Immature natural killer cell (primary cell): ENCODE measurements at places on chromosomes 3 and 15. TPM values are rescaled to one million over a fixed set of nuclear protein-coding genes. Genes with fewer than 3 reads are reported as not detected.

- H3K4me3 ChIP-seq = no peak overlapping the region
- no peak for DNase-seq
- H3K27me3 ChIP-seq = peaks cover 4% of the 10 kb centered on the region
- peaks cover 28% of the 10 kb centered on the region for H3K36me3 ChIP-seq
- no peak overlapping the region for H3K27ac ChIP-seq
- H3K4me1 ChIP-seq = peaks cover 18% of the 10 kb centered on the region
Observed at GRCh38 chr15:79918278-79918677, 21.5 kb upstream of the MTHFS start.

DNA sequence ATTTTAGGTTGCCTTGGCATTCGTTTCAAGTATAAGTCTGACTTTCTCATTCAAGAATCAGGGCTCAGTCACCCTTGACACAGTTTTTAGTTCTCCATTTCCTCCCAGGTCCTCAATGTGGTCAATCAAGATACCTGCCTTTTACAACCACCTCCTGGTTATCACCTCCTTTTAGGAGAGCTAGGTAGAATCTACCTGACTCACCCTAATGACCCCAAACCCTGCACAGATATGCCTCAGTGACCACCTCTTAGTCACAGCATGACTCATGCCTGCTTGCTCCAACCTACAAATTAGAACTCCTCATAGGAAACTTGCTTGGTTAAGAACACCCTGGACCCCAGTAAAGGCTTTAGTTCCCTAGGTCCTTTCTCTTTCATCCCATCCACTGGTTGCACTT, 22.5 kb downstream of the DMXL2 start:
- no peak for DNase-seq
- no peak overlapping the region for H3K27ac ChIP-seq
- H3K36me3 ChIP-seq = no peaks in the 10 kb centered on the region
- peaks cover 4% of the 10 kb centered on the region for H3K27me3 ChIP-seq
- no peak overlapping the region for H3K4me3 ChIP-seq

DNA sequence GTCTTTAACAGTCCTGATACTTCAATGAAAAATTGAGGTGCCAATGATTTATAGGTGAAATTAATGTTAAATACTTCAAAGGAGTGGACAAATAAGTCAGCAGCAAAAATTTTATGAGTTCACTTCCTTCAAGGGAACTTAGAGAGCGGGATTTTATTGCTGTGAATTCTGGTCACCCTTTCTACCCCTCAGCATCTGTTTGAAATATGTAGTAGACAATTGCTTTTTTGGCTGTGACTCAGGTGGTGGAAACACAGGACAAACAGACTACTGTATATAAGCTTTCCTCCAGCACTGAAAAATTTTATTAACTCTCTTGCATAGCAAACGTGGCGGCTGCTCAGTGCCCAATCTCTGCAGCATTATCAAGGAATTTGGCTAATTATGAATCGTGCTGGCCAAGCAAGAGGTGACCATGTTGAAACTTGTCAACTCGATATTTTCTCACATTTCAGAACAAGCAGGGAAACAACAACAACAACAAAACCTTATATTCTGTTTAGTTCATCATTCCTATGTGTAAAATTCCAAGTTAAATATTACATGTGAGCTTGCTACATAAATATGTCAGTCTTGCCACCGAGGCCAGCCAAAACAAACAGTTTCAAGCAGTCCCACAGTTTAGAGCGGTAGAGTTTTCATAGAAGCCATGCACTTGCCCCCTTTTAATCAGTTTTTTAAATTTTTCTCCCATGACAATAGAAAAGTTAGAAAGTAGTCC, 420.2 kb downstream of the FOXP1 start:
- H3K4me1 ChIP-seq = no peaks in the 10 kb centered on the region
- no peak overlapping the region for H3K27ac ChIP-seq
- DNase-seq = no peak
- no peak overlapping the region for H3K4me3 ChIP-seq

DNA sequence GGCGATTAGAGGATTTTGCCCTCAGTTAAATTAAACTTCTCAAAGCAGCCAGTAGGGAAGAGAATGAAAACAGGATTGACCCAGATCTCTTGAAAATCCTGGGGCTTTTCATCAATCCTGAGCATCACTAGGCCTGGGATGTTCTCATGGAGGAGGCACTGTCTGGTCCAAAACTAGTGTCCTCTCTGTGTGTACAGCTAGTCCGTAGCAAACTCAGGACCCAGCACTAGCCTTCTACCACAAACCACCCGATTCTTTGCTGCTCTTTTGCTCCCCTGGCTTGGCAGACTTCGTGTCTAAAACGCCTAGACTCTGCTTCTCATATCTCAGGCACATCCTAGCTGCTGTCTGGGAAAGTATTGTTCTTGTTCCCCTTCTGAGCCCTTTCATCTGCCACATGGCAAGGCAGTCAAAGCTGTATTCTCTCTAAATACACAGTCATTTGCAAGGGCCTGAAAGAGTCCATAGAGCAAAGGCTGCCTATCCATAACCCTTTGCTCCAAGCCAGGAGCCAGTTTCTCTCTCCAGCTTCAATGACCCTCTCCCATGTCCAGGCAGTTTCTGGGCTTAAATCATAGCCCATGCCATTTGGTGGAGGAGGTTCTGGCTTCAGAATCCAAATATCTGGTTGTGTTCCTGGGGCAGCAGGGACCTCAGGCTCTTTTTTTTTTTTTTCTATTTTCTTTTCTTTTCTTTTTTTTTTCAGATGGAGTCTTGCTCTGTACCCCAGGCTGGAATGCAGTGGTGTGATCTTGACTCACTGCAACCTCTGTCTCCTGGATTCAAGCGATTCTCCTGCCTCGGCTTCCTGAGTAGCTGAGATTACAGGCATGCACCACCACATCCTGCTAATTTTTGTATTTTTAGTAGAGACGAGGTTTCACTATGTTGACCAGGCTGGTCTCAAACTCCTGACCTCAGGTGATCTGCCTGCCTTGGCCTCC, 52.4 kb downstream of the CDC25A start:
- H3K4me1 ChIP-seq = no peaks in the 10 kb centered on the region
- H3K4me3 ChIP-seq = no peak overlapping the region
- no peaks in the 10 kb centered on the region for H3K27me3 ChIP-seq
- DNase-seq = no peak
- peak overlapping the region; percentile 6 for H3K27ac ChIP-seq
- no peaks in the 10 kb centered on the region for H3K36me3 ChIP-seq

- peaks cover 89% of the 10 kb centered on the region for H3K4me1 ChIP-seq
- no peaks in the 10 kb centered on the region for H3K27me3 ChIP-seq
- H3K36me3 ChIP-seq = peaks cover 4% of the 10 kb centered on the region
- H3K4me3 ChIP-seq = peak overlapping the region; percentile 46
Observed at GRCh38 chr3:20064796-20065564, 24.7 kb downstream of the KAT2B start.

DNA sequence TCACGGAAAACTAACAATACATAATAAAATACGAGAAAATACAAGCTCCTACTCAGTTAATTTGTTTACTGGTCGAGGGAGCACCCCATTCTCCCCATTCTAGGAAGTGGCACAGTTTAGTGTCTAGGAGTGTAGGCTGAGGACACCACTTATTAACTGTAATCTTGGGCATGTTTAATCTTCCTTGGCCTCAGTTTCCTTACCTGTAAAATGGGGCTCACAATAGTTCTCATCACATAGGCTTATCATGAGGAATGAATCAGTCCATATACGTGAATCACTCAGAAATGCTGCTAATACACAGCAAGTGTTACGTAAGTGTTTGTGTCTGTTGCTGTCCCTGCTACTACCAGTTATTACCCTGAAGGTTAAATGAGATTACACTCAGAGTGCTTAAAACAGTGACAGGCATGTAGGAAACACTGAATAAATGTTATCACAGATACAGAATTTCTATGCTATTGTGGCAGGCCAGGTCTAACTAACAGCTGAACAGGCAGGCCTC, 210.2 kb downstream of the OSBPL10 start:
- H3K36me3 ChIP-seq = no peaks in the 10 kb centered on the region
- H3K4me3 ChIP-seq = no peak overlapping the region
- DNase-seq = no peak
- H3K27me3 ChIP-seq = peaks cover 6% of the 10 kb centered on the region

DNA sequence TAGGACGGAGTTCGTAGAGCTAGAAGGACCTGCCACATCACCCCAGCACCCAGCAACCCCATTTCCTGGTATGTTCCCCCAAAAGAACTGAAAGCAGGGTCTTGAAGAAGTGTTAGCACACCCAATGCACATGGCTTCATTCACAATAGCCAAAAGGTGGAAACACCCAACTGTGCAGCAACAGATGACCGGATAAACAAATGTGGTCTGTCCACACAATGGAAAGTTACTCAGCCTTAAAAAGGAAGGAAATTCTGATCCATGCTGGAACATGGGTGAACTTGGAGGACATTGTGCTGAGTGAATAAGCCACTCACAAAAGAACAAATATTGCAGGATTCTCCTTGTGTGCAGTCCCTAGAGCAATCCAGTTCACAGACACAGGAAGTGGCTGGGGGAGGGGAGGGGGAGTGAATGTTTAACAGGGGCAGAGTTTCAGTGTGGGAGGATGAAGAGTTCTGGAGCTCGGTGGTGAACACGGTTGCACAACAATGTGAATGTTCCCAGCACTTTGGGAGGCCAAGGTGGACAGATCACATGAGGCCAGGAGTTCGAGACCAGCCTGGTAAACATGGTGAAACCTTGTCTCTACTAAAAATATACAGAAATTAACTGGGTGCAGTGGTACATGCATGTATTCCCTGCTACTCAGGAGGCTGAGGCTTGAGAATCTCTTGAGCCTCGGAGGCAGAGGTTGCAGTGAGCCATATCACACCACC, 157.5 kb downstream of the NUP210 start:
- no peak overlapping the region for H3K27ac ChIP-seq
- H3K4me3 ChIP-seq = peak overlapping the region; percentile 51
- H3K27me3 ChIP-seq = peaks cover 3% of the 10 kb centered on the region
- H3K36me3 ChIP-seq = no peaks in the 10 kb centered on the region
- DNase-seq = no peak
- H3K4me1 ChIP-seq = peaks cover 9% of the 10 kb centered on the region

DNA sequence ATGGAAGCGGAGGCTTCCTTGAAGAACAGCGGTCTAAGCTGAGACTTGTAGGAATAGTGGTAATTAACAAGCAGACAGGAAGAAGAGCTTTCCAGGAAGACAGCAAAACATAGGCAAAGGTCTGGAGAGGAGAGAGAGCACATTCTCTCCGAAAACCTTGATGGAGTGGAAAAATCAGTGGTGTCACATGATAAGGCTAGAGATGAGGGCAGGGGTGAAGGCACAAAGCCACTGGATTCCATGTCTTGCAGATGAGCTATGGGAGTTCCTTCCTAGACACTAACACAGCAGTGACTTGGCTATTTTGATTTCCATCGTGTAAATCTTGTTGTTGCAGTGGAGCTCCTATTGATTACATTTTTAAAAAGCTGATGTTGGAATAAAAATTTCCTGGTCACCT, 132.0 kb downstream of the MCTP2 start:
- peaks cover 6% of the 10 kb centered on the region for H3K36me3 ChIP-seq
- H3K4me1 ChIP-seq = peaks cover 79% of the 10 kb centered on the region
- H3K27me3 ChIP-seq = no peaks in the 10 kb centered on the region
- DNase-seq = no peak

DNA sequence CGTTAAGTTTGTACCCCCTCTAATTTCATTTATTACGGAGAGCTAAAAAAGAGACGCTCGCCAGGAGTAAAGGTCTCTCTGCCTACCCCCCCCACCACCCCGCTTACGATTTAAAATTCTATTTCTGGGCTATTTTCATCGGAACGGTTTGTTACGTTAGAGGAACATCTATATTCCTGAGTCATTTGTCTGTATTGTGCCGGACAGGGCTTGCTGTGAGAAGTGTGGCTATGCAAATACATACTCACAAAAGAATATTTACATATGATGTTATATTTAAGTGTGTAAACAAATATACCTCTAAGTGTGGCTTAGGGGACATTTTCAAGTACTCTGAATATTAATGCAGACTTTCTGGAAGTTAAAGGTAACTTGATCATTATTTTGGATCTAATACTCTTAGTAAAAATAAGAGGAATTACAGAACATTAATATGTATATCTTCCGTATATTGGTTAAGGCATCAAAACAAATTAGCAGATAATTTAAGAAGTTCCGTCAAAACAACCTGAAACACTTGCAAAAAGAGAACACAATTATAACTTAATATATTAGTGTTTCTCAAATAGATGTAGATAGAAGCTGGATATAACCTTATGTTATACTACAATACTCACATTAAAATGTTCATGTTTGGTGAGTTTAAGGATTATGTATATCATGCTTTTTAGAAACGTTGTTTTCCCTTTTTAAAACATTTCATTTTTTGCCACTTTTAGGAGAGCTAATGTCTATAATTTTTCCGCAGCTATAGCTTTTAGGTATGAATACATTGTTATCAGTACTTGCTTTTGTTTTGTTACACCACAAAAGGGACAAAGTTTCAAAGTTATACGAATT, 1.6 kb upstream of the SHOX2 start:
- peak overlapping the region; percentile 92 for H3K4me3 ChIP-seq
- peaks cover 66% of the 10 kb centered on the region for H3K4me1 ChIP-seq
- peaks cover 50% of the 10 kb centered on the region for H3K27me3 ChIP-seq
- DNase-seq = no peak

DNA sequence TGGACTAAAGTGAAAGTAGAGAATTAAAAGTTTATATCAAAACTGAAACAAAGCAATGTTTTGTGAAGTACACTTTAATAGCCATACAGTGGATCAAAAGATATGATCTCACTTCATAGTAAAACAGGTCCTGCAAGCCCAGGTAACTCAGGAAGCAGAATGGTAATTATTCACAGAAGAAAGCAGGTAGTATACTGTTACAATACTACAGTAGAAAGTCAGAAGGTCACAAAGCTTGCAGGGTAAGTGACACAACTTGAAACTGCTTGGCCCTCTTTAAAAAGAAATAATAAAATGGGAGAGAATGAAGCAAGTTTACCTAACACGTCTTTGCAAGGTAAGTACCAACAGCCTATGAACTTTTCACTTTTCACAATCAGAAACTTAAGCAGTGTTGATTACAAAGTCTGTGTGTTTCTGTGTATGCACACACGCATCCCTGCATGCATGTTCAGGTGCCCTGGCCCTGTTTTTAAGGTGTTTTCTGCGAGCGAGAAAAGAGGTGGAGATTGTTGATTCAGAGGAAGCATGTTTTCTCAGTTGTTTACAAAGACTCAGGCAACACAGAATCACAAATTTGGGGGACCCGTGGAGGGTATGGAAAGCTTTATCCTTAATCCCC, at the start of gene NAALADL2:
NAALADL2 (plus strand) TSS at position 221 of the 622 bp plus-strand sequence.
- no peak for DNase-seq
- H3K27ac ChIP-seq = no peak within 1 kb of the TSS
- H3K4me1 ChIP-seq = no peaks in the 10 kb centered on the region
- no peaks in the 10 kb centered on the region for H3K36me3 ChIP-seq
- no peak within 1 kb of the TSS for H3K4me3 ChIP-seq

- peaks cover 8% of the 10 kb centered on the region for H3K27me3 ChIP-seq
- H3K36me3 ChIP-seq = no peaks in the 10 kb centered on the region
- no peak overlapping the region for H3K27ac ChIP-seq
- no peak overlapping the region for H3K4me3 ChIP-seq
Observed at GRCh38 chr3:24027946-24028345, 82.9 kb downstream of the NR1D2 start.

GRCh38 chr15:27965546-27965945, 133.6 kb downstream of the OCA2 start:
- DNase-seq = no peak
- no peaks in the 10 kb centered on the region for H3K36me3 ChIP-seq
- no peak overlapping the region for H3K27ac ChIP-seq
- peaks cover 1% of the 10 kb centered on the region for H3K27me3 ChIP-seq

The ALS2CL gene
- polyA plus RNA-seq = not detected

The RPS27L gene
- polyA plus RNA-seq = 135 TPM

The GOLGA8H gene
- polyA plus RNA-seq = not detected

The LRRC49 gene
- 0.68 TPM for polyA plus RNA-seq

The FAM81A gene
- 0.40 TPM for polyA plus RNA-seq

The ASB14 gene
- polyA plus RNA-seq = 0.27 TPM

The CAMP gene
- not detected for polyA plus RNA-seq

The DNAH12 gene
- not detected for polyA plus RNA-seq
